ENCODE measurements at places on chromosomes 11 and 22.

GRCh38 chr11:69044111-69045013 is 4.4 kb upstream of the TPCN2 start:
- DNase-seq, result peak; percentile 75

- DNase-seq, result no peak
Measured at GRCh38 chr11:21177379-21177778, 508.0 kb downstream of the NELL1 start.

- DNase-seq, result no peak
Measured at GRCh38 chr22:37298748-37299495, 16.6 kb downstream of the CYTH4 start.

DNA sequence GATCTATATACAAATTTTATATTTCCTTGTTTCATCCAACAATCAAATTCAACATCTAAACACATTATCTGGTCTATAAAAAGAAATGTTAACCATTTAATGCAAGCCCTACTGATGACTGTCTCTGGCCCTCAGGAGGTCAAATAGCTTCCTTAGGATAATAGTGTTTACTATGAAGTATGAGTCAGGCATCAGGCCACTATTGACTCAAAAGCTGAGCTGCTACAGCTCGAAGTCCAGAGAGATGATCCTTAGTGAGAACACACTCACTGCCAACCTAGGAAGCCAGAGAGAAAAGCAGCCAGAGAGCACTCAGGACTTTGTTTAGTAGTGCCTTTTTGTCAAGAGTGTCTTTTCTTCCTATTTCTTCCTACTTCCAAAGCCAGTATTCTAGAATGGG is 171.8 kb downstream of the SOX6 start:
- no peak for DNase-seq

DNA sequence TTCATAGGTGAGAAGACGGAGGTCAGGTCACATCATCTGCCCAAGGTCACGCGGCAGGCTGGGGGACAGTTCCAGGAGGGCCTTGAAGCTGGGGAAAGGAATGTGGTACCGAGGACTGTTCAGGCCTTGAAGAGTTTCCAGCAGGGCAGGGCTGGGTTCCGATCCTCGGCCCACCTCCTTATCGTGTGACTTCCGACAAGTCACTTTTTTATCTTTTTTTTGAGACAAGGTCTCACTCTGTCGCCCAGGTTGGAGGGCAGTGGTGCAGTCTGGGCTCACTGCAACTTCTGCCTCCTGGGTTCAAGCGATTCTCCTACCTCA is 623 bp downstream of the NDUFS8 start:
- no peak for DNase-seq

- no peak for DNase-seq
Measured at GRCh38 chr11:27477831-27478230, 5.2 kb upstream of the LGR4 start.

Data from D341Med (cell line).